ENCODE measurements at places on chromosomes 11 and 22.

DNA sequence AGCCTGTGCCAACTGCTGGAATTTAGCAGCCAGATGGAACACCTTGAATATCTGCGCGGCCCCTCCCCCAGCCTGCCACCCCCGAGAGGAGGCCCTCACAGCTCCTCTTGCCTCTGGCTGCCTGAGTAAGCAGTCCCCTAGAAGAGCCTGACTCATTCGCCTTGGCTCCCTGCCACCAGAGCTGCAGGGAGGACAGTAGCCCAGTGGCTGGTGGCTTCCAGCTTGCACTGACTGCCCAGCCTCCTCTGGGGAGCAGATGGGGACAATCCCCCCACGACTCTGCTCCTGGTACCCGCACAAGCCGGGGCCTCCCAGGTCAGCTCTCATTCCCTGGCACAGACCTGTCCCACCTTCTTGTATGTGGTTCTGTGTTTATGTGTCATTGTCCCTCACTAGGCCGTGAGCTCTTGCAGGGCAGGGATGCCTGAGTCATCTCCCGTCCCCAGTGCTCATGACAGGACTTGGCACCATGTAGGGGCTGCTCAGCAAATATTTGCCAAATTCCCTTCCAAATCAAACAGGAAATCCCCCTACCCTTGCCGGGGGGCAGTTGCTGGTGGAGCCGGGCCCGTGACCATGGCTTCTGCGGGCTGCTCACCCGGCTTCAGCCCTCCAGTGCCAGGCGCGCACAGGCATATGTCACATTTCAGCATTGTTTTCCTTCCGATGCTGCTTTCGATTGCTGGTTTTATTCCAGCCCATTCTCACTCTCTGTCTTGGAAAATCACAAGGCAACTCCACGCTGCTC is 43.6 kb downstream of the CACNG2 start:
- DNase-seq: peak; percentile 87

DNA sequence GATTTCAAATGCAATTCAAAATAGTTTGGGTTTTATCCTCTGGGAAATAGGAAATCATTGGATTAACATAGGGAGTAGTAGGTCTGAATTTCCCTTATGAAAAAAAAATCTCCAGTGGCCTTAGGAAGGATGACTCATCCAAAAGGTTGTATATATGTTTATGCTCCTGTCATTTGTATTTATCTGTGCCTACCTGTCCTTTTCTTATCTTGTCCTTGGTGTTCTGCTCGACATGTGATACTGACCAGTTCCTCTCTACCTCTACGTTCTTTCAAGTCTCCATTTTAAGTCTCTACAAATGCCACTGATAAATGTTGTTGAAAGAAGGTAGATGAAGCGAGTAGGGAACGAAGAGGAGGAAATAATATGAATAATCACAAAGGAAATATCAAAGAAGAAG is 3.0 kb upstream of the SOX6 start:
- no peak for DNase-seq

DNA sequence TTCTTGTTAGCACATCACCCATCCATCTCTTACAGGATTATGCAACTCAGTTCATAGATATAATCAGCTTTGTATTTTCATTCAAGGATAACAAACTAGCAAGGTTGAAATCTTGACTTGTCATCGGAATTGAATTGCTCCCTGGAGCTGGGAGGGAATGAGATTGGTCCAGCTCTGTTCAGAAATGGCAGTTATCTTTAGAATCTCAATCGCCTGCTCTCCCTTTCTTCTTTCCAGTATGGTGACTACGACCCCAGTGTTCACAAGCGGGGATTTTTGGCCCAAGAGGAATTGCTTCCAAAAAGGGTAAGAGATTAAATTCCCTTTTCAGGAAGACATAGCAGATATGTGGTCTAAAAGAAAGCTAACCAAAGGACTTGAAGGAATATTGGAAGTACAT is 51.0 kb downstream of the NF2 start:
- DNase-seq: no peak

- no peak for DNase-seq
Observed at GRCh38 chr22:33894515-33894914, 25.8 kb downstream of the LARGE1 start.

DNA sequence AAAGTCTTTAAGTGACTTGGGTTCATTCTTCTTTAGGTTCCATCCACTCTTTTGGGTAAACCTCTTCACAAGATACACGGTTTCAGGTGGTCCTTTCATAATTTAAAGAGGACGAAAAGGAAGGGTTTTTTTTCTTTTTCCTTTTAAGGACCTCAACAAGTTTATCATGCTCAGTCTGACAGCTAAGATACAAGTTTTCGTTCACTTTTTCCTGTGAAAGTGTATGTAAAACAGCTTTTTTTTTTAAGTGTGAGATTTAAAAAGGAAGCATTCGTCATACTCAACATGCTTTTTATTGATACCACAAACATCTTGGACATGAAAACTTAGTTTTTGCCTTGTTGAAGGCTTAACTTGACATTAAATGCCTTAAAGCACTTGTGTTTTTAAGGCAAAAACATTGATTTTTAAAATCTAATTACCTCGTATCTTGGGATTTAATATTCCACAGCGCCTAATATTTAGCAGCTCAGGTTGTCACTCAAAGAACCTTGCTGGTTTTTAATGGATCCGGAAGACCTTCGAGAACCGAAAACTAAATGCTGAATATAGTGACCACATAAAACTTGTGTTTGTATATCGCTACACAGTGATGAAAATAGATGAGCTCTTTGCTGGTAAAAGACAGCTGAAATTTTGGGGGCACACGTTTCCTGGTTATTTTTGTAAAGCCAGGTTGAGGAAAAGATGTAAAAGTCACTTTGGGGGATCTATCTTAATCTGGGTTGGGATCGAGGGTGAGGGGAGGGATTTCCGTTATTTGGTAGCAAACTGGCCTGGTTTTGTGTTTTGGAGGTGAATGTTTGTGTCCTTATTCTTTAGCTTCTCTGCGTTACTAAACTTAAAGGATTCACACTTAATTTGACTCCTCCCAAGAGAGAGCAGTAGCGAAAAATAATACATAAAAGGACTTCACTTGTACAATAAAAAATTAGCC is 2.3 kb downstream of the PCF11 start:
- no peak for DNase-seq

DNA sequence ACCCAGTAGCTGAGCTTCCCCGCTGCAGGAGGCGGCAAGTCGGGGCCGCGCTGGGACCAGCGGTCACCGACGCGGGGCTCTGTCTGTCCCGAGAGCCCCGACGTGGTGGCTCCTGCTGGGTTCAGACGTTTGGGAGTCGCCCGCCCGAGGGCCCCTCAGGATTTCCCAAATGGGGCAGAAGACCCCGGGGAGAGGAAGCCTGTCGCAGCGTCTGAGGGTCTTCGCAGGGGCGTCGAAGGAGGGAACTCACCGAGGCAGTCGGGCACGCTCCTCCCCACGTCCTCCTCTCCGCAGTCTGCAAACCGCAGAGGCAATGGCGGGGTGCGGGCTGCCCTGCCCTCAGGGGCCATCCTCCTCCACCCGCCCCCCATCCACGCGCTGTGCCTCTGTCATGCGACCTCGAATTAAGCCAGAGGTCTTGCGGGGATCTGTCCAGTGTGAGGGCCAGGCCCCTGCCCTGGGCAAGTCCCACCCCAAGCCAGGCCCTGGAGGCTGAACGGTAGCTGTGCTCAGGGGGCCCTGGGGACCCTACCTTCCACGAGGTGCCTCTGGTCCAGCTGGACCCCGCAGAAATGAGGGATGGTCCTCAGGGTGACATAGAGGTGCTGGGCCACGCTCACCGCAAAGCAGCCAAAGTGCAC is 12.5 kb downstream of the IL17REL start:
- DNase-seq: no peak

DNA sequence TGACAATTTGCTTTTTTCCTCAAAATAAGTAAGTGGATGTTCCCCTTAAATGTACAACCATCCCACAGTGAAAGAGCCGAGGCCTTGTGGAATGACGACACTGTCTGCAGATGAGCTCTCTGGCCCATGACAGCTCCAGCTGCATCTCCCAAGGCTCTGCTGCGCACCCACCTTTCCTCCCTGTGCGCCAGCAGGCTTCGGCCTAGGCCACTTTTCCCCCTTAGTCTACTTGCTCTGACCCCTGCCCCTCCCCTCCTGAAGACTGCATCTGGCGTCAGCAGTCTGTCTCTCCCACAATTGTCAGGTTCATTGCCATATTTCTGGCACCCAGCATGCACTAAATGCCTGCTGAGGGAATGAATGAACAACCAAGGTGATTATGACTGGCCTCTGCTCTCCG is 2.0 kb downstream of the TOP3B start:
- no peak for DNase-seq

- no peak for DNase-seq
Observed at GRCh38 chr22:35634015-35634414, 14.2 kb upstream of the APOL6 start.

GRCh38 chr11:14373941-14374646 is 15.1 kb upstream of the RRAS2 start:
- no peak for DNase-seq

GRCh38 chr11:10622957-10623791 is 54.7 kb upstream of the LYVE1 start:
- peak; percentile 40 for DNase-seq

DNA sequence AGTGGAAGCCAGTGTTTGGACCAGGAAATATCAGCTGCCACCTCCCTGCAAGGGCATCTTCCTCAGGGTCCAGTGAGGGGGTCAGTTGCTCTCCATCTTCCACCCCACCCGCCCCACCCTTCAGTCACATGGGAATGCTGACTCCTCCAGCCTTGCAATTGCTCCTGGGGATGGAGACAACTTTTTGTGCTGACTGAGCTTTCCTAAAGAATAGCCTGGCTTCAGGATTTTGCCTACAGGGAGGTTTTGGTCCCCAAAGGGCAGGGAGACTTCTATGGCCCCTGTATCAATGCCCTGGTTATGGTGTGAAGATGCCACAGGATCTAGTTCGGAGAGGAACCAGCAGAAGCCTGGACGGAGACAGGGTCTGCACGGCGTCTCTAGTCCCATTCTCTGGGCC is 124.0 kb upstream of the LMO1 start:
- DNase-seq: no peak

DNA sequence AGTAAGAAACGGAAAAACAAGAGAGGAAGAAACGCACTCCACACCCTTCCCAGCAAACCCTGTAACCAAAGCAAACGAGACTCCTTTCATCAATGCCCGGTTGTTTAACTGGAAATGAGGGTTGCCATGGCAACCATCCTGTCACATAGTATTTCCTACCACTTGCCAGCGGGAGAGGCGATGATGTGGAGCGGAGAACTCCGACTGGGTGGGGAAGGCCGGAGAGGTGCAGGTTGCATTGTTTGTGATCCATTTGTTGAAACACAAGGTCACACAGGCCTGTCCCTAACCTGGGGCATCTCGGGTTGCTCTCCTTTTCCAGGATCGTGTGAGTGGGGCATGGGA is 609.9 kb downstream of the BUD13 start:
- DNase-seq: peak; percentile 9

- DNase-seq: no peak
Observed at GRCh38 chr11:86874304-86875056, 74.1 kb downstream of the PRSS23 start.

DNA sequence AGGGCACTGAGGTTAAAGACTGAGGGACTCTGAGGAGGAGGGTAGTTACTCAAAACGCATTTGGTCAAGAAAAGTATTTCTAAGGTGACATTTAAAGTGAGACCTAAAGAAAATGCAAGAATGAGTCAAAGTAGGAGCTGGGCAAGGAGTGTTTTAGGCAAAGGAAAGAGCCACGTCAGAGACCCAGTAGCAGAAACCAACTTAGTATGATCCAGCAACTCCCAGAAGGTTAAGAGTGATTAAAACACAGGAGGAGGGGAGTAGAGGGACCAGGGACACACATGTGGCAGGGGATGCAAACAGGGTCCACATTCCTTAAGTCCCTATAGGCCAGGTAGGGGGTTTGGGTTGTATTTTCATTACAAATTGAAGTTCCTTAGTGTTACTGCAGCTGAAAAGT is 24.3 kb upstream of the CCDC34 start:
- no peak for DNase-seq

GRCh38 chr11:96317571-96317970 is 25.4 kb downstream of the MAML2 start:
- DNase-seq: no peak

- no peak for DNase-seq
Observed at GRCh38 chr11:76026281-76026680, 180.0 kb downstream of the WNT11 start.

DNA sequence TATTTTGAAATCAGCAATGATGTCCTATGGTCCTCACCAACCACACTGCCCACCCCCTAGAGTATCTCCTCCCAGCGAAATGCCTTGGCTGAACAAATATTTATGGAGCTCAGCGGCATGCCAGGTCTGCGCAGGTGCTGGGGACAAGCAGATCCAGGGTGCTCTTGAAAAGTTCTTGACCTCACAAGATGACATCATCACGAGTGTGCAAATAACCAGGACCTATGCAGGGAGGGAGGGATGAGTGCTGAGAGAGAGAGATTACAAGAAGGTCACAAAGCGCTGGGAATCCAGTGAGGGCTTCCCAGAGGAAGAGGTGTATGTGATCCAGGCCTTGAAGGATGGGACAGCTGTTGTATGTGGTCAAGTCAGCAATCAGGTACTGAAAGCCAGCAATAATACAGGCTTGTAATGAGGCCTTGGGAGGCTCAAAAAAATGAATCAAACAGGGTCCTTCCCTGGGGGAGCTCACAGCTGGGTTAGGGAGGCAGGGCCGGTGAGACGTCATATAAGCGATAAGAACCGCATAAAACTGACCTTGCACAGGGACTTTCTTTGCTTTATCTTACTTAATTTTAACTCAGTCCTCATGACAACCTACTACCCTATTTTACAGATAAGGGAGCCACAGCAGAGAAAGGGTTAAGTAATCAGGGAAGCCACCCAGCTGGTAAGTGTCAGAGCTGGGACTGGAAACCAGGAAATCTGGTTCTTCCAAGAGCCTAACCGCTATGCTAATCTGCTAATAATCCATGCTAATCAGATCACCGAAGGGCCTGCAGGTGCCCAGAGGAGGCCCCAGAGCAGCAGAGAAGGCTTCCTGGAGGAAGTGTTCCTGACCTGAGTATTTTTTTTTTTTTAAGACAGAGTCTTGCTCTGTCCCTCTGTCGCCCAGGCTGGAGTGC is 8.2 kb downstream of the ARRB1 start:
- DNase-seq: no peak

DNA sequence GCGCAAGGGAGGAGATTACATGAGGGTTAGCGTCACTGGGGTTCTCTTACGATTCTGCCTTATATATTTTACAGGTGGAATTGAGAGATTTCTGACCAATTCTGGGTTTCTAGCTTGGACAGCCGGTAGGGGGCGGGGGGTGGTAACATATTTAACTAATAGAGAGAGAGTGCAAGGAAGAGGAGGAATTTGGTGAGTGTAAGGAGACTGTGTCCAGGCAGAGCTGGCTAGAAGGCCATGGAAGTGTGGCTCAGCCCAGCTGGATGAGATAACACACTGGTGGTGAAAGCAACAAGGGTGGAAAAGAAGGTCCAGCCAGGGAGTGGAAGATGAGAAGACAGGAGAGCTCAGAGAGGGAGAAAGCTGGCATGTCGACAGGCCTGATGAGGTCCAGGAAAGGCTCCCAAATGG is 56.5 kb downstream of the ST3GAL4 start:
- no peak for DNase-seq

DNA sequence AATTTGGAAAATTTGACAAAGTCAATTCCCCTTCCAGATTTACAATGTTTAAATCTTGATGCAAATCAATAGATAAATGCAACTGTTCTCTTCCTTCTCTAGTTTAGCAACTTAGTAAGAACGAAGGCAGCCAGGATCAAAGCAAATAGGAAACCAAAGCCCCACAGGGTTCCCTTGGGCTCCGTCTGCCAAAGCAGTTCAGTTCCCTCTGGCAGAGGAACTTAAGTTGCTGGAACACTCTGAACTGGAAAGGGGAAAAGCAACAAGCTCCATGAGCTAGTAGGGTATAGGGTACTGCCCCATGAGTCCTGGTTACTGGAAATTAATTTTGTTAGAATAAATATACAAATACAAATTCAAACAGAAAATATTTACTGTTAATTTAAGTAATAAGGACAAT is 91.3 kb downstream of the RELT start:
- peak; percentile 63 for DNase-seq

GRCh38 chr11:120682866-120683265 is 171.3 kb downstream of the GRIK4 start:
- no peak for DNase-seq

All from putamen (tissue), 1 donor.